CD4-positive, alpha-beta T cell treated with Interleukin-15 for 4 hours (primary cell): ENCODE measurements at places on chromosomes 2 and 18.

GRCh38 chr2:36339607-36340218 is 15.9 kb upstream of the CRIM1 start:
- DNase-seq, result no peak

DNA sequence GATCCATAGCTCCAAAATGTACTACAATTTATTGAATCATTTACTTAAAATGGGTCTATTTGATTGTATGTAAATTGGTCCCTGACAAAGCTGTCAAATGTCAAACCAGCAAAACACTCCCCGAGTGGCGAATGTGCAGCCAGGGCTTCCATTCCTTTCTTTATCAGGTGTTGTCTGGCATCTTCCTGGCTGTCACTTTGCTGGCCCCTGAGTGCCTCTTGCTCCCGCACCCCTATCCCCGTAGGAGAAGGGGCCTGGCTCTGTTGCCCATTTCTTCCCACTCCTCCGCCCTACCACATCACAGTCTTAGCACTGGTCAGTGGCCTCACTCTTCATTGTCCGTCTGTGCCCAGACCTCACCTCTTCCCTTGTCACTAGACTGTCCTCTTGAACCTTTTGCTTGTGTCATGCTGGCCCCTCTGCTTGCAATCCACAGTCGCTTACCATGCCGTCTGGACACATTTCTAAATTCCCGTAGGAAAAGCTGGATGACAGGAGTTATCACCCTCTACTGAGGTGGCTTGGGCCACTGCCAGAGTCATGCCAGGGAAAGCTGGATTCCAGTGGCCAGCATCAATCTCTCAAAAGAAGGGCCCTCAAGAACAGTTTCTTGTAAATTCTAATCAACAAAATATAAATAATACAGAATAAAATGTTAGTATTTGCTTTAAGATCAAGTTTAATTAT is 15.4 kb downstream of the UBE2F start:
- no peak for DNase-seq

DNA sequence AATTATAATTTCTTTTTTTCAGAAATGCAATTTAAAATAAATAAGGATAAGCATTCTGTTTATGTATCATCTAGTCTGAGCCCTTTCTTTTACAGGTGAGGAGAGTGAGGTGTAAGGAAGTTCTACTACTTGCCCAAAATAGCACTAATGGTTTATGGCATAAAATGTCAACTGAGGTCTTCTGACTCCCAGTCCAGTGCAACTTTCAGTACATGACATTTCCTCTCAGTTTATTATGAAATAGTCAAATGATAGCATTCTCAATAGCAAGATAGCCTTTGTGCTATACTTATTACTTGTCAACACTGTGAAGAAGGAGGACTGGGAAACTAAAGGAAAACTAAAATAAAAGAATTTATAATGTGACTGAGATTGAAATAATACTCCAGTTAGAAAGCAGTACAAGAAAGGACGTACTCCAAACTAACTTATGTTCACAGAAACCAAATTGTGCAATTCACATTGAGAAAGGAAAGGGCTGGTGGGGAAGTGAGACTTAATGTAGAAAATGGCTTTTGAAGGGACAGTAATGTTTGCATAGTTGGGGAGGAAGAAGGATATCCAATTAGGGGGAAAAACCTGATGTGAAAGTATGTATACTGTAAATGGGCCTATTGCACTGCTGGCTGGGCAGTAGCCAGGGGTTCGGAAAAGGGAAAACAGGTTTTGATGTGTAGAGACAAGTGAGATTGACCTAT is 166.7 kb upstream of the ZEB2 start:
- no peak for DNase-seq

DNA sequence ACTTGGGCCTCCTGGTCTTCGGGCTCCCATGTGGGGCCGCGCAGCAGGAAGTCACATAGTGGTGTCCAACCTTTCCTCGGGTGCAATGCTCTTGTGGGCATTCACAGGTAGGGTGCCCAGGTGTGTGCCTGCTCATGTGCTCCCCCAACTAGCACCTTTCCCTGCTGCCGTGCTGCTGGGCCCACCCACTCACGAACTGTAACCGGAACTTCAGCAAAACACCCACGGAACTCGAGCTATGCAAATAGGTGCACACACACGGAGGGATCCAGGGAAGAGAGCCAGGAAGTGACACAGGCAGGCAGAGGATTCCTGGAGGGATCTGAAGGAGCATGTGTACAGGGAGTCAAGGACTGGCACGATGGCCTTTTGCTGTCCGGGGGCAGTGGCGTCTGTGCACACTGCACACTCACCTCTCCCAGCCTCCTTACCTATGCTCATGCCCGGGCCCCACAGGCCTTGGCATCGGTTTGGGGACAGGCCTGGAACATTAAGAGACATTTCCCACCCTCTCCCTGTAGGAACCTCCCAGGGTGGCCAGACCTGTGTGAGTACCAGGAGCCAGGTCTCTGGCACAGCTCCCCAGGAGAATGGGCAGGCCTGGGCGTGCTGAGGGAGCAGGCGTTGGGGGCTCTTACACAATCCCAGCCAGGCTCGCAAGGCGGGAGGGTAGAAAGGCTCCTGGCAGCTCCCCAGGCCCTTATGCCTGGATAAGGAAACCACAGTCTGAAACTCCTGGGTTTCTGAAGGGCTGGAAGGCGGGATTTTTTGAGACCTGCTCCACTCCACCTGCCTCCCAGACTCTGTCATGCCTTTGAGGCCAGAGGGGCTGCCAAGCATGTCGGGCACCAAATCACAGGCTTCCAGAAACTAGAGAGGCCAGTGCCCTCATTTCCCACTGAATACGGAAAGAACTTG is 6.6 kb upstream of the PTMA start:
- DNase-seq, result no peak

GRCh38 chr2:169860149-169860548 is 32.9 kb downstream of the UBR3 start:
- no peak for DNase-seq

- DNase-seq, result no peak
Observed at GRCh38 chr18:35051641-35052377, 10.6 kb downstream of the MAPRE2 start.

- DNase-seq, result no peak
Observed at GRCh38 chr2:71122387-71123298, 7.4 kb downstream of the MCEE start.

- DNase-seq, result no peak
Observed at GRCh38 chr2:224958462-224958857, 83.8 kb downstream of the DOCK10 start.

DNA sequence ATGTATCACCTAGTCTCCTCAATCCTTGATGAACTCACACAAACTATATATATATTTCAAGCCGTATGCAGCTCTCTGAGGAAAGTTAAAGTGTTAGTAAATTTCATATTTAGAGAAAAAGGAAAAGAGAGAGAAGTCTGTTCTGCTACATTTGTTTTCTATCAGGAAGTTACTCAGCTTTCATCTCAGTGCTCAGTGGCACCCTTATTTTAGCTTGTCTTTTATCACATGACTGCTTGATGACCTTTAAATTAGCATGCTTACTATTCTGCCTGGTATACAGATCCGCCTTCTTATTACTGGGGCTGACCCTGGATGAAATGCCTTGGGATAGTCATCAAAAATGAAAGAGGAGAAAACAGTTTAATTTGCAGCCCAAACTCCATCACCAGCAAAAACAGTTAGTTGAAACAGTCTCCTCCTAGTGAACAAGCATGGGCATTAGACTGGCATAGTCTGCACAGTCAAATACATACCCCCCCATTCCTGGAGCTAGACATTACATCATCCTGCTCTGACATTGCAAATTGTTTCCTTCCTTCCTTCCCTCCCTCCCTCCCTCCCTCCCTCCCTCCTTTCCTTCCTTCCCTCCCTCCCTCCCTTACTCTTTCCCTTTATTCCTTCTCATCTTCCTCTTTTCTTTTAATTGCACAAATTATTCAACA is 215.7 kb downstream of the TMEM182 start:
- no peak for DNase-seq

- peak; percentile 51 for DNase-seq
Observed at GRCh38 chr2:7037340-7038333, 120.4 kb downstream of the RNF144A start.

DNA sequence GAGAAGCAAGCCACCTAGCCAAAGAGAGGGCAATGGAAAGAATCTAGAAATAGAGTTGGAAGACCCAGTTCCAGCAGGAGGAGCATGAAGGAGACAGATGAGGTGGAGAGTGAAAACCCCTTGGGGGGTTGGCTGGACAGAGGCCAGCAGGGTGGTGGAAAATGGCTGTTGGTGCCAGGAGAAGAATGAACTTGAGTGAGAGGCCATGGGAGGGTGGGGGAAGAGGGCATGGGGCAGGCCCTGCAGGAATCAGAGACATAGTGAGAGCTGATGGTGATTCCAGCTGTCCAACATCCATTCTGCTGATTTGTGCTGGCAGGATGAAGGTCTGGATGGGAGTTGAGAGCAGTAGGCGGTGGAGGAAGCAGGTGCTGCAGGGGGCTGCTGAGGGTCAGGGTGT is 108.0 kb upstream of the TNP1 start:
- no peak for DNase-seq

DNA sequence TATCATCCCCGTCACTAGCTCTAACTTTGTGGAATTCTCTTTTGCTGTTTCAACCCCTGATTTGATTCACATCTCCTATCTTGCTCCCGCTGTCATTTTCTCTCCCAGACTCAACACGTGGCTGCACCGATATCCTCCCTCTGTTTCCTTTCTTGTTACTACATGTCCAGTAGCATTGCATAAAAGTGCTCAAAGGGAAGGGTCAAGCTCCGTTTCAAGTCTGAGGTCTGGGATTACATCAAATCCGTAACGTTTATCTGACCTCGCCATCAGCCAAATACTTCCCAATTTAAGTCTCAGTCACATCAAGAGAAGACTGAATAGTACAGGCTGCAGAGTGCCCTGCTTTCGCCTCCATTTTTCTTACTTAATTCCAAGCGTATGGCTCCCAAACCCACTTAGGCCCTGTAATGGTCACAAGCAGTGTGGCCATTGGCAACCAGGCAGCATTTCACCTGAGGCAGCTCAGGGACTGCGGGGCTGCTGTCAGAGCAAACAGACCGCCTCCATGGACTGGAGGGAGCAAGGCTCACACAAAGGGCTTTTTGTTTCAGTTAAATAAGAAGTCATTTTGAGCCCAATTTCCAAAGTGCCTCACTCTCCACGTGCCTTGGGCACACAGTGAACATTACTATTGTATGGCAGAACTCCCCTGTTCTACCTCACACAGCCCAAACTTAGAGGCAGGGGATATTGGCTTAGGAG is 217.8 kb downstream of the BCL11A start:
- DNase-seq, result no peak

GRCh38 chr2:83002706-83003105 is 1456.4 kb downstream of the SUCLG1 start:
- no peak for DNase-seq

DNA sequence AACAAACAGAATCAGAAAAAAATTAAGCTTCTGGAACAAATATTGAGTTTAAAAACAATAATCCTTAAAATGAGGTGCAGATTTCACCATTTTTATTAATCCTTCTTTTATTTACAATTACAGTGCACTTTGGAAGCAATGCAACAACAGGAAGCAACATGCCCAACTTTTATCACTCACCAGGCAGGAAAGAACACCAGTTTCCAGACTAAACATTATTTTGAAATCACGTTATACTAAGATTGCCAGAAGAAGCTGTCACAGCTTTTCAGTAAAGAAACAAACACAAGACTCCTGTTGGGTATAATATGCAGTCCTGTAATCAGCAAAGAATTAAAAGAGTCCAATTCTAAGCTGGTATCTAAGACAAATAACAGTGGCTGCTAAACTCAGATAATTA is 137.9 kb upstream of the ZC3H15 start:
- no peak for DNase-seq

DNA sequence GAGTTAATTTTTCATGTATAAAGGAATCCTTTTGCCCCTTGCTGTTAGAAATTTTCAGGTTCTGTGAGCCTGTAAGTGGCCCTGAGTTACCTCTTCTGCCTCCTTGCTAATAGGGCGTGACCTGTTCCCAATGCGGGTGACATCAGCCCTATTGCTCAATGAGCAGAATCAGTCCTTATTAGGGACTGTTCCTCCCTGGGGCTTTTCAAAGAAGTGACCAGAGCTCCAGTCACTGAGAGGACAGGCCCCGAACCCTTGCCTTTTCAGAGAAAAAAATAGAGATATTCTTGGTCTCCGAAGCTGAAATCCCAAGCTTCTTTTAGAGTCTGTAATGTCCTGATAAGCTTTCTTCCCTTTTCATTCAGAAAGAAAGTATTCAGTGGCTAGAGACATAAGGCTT is 8.2 kb upstream of the APOB start:
- DNase-seq, result no peak

GRCh38 chr2:239723486-239724193 is 301.5 kb downstream of the NDUFA10 start:
- no peak for DNase-seq

DNA sequence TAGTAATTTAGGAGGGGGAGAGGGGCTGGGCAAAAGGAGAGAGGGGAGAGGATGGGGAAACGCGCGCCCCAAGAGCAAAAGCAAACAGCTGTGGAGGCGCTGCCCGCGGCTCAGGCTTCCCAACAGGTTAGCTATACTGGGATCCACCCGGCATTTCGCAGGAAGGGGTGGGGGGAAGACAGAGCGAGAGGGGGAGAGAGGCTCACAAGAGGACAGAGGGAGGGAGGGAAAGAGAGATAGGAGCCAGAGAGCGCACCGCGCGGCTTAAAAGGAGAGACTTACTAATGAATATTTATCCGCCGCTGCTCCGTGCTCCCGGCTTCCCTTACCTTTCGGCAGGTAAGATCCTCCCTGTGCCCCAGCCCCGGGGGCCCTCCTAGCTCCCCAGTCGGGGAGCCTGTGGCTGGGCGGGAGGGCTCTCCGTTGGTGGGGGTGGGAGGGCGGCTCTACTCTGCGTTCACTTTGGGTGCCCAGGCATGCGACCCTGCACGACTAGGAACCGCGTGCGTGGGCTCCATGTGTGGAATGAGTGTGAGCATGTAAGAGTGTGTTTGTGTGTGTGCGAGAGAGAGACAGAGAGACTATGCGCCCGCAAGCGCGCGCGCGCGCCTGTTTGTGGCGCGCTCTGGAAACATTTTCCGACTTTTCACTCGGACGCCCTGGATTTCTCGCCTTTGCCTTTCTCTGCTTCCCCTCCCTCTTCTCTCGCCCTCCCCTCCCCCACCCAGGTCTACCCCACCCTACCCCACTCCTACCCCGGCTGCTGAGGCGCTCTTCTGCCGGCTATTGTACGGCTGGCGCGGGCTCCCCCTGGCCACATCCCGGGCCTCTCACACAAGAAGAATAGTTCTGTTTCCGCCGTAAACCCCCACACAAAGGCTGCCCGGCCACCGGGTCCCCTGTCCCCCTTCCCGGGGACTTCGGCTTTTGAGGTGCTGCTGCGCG is 7.2 kb upstream of the SIX3 start:
- no peak for DNase-seq
